SW480 (cell line): ENCODE measurements at places on chromosomes 6 and 20.

- DNase-seq = peak; percentile 14
Measured at GRCh38 chr6:7727086-7727945, 1.4 kb downstream of the BMP6 start.

GRCh38 chr20:23419995-23420901 lies 1.0 kb downstream of the NAPB start:
- peak; percentile 34 for DNase-seq

DNA sequence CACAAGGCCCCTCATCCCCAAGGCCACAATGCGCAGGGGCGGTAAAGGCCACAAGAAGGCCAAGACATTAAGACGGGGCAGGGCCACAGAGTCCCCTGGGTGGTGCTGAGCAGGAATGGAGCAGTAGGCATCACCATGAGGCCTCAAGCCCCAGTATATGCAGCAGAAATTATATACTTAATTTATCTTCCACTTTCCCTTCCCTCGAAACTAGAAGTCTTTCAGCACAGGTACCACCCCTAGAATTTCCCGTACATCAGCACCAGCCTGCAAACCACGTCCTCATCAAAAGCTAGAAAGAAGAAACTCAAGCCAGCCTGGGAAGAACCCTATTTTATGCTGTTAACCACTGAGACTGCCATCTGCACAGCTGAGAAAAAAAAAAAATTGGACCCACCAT lies 89.4 kb downstream of the PLG start:
- no peak for DNase-seq

- peak; percentile 59 for DNase-seq
Measured at GRCh38 chr6:14645841-14646240, 528.3 kb downstream of the CD83 start.

- no peak for DNase-seq
Measured at GRCh38 chr6:41625442-41625841, 12.8 kb upstream of the MDFI start.

- DNase-seq = peak; percentile 100
Measured at GRCh38 chr20:62739581-62740285, 31.1 kb downstream of the NTSR1 start.

GRCh38 chr6:41352907-41353306 lies 17.5 kb downstream of the NCR2 start:
- no peak for DNase-seq

DNA sequence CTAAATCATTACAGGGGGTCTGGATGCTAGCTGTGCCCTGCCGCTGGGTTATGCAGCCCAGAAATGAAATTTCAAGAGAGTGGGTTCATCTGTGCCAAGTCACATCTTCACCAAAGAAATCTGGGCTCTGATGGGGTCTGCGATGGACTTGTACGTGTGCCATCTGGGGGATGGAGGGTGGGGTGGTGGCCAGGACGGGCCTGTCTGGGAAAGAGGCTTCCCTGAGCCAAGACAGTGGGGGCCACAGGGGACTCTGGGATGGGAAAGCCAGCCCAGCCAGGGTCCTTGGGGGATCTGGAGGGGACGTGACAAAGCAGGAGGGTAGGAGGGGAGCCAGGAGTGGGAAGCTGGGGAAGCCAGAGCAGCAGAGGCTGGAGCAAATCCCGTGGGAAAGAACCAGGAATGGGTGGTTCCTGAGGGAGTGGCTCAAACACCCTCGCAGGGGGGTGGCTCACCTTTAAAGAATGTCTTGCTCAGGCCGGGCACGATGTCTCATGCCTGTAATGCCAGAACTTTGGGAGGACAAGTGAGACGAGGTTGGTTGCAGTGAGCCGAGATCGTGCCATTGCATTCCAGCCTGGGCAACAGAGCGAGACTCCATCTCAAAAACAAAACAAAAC lies 36.3 kb upstream of the SULF2 start:
- DNase-seq = peak; percentile 92

DNA sequence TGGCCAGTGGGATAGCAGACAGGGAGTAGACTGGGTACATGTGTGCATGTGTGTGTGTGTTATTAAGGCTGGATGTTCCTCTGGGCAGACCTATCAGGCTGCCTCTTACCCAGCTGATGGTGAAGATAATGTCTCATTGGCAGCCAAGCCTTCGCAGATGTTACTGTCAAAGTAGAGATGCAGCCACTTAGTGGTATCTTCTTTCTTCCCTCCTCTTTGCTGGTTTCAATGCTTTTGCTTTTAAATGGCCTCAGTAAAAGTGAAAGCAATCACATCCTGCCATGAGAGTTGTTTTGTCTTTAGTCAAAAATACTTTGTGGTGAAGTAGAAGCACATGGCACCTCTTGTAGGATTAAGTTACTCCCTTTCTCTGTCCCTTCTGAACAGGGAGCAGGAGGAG lies 57.5 kb downstream of the SNRNP48 start:
- DNase-seq = no peak

DNA sequence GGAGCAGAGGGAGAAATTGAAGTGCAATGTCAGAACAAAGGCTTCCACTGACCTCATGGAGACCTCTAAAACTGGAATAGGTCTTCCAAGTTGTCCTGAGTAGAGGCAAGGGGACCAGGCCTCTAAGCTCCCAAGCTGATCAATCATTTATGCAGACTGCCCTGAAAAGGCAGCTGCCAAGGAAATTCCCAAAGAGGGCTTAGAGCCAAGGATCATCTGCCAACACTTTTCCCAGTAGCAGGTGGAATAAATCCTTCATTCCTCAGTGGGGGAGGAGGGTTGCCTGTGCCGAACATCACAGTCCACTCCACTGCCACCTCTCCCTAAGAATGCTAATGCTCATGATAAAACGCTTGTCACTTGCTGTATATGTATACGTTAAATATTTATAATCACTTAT lies 29.3 kb upstream of the RALY start:
- DNase-seq = no peak

- DNase-seq = peak; percentile 65
Measured at GRCh38 chr6:158793432-158793831, 25.7 kb downstream of the EZR start.

DNA sequence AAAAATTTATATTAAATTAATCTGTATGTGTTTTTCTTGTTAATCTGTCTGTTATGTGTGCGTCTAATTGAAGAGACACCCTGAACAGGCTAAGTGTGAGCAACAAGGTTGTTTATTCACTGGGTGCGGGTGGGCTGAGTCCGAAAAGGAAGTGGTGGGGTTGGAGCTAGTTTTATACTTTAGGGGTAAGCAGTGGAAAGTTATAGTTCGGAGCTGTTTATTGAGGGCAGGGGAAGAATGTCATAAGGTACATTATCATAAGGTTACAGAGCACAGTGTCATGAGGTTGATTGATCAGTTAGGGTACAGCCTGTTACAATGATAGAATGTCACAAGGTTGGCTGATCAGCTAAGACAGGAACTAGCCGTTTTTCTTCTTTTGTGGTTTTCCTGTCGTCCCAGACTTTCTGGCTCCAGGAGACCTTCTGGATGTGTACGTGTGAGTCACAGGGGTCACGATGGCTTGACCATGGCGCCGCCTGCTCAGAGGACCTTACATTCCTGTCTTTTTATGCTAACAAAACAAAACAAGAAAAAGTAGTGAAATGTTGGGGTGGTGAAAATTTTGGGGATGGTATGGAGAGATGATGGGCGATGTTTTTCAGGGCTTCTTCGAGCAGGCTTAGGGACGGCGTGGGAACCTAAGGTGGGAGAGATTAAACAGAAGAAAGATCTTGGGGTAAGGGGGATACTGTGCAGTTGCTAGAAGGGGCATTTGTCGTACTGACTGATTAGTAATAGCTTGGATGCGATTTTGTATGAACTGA lies 754.0 kb upstream of the ADGRB3 start:
- no peak for DNase-seq

GRCh38 chr6:134123666-134124208 lies 71.3 kb upstream of the SLC2A12 start:
- DNase-seq = peak; percentile 65

GRCh38 chr6:144469144-144469575 lies 184.0 kb downstream of the UTRN start:
- peak; percentile 4 for DNase-seq

GRCh38 chr6:148440877-148441453 lies 98.3 kb downstream of the SASH1 start:
- peak; percentile 73 for DNase-seq
